ENCODE measurements at places on chromosomes 12 and 14.

GRCh38 chr14:23660290-23661226, 24.4 kb downstream of the DHRS2 start:
- no peak for DNase-seq

DNA sequence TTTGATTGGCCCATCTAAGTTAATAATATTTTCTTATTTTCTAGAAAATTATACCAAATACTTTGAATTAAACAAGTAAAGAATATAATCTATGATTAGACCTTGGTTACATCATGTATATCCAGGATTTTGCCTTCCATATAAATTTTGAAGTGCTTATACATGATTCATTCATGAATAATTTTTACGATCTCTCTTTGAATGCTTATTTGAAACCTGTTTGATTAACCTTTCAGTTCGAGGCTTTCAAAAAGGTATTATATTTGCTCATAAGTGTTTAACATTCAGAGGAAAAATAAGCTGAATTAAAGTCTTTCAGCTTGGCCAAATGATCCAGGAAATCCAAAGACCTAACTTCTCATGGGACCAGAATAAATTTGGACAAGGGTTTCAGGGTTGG, 495.2 kb upstream of the GARIN6 start:
- no peak for DNase-seq

DNA sequence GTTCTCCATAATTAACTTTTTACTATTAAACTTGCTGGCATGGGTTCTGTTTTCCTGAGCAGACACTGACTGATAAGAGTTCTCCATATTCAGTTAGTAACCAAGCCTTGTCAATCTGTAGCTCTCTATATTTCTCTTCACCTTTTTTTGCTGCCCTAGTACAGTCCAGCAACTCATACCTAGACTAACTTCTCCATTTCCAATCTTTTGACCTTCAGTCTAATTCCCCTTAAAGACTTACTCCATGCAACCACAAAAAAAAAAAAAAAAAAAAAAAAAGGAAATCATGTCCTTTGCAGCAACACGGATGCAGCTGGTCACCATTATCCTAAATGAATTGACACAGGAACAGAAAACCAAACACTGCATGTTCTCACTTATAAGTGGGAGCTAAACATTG, 125.7 kb upstream of the KRAS start:
- DNase-seq: no peak

GRCh38 chr14:63686926-63687325, 40.9 kb downstream of the SGPP1 start:
- no peak for DNase-seq

DNA sequence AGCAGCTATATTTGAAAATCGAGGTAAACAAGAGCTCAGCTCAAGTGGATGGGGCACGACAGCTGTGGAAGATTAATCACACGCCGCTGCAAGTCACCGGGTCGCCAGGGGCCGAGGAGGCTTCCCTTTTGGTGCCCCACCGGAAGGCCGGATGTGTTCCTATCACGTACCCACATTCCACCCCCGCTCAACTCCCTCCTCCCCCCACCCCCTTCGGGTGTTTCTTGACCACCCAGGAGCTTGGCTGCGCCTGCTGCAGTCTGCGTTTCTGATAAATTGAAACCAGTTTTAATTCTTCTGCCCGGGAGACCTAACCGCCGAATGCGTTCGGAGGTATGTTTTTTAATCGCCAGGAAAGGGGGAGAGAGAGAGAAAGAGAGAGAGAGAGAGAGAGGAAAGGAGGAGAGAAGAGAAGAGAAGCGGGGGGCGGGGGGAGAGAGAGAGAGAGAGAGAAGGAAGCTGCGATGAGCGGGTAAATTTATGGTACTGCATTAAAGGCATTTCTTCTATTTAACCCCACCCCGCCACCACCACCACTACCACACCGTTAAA, 1.8 kb downstream of the SLC8A3 start:
- DNase-seq: no peak
